ENCODE measurements at places on chromosomes 6 and 20. TPM values are rescaled to one million over a fixed set of nuclear protein-coding genes. Genes with fewer than 3 reads are reported as not detected.

Gene MED23
- 14.8 TPM for total RNA-seq

Gene NKAPL
- not detected for total RNA-seq

DNA sequence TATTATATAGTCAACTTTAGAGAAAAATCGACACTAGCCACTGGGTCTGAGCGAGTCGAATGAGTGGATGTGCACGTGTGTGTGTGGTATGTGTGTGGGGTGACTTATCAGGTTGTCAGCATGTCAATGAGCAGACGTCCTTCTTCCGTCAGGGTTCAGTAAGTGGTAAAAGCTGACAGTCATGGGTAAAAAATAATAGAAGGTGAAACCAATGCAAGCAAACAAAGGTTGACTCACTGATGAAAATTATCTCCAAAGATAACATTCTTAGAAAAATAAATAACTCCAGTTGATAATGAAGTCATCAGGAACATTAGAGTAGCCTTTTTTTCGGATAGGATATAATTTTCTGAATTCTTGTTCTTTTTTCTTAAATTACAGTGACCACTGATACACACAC is 243.8 kb upstream of the FOXQ1 start:
- peak; percentile 44 for DNase-seq

DNA sequence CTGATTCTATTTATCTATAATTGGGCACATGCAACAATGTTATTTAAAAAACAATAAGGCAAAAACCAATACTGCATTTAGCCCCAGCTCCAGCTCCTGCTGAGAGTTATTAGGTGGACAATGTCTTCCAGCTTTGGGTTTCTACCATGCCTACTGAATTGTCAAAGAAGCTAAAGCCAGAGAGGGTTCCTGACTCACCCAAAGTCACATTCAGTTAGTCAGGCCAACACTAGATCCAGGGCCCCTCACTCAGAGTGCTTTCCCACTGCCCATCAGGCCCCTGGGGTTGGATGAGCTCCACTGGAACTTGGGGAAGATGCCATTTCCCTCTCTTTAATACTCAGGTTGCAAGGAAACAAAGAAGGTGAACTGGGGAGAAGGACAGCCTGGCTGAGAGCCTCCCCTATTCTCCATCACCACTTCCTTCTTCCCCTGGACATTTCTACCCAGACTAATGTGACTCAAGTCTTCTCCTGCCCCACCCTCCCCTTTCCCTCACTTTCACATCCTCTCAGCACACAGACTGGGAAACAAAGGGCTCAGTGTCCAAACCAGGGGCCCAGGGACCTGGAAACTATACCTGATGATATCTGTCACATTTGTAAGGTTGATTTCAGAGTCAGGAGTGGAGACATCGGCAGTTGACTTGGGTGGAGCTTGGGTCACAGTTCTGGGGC is 6.0 kb downstream of the TREM1 start:
- DNase-seq, result no peak

Gene GRM4
- total RNA-seq, result not detected

Gene PDYN
- total RNA-seq, result not detected

- DNase-seq, result no peak
Measured at GRCh38 chr6:6685249-6686040, 96.9 kb downstream of the LY86 start.

- peak; percentile 76 for DNase-seq
Measured at GRCh38 chr6:70398783-70399728, 14.3 kb upstream of the FAM135A start.

- DNase-seq, result no peak
Measured at GRCh38 chr6:45704056-45704800, 311.4 kb downstream of the CLIC5 start.

Gene HUS1B
- 1.2 TPM for total RNA-seq

GRCh38 chr20:39453890-39454289 is 491.7 kb downstream of the DHX35 start:
- no peak for DNase-seq

DNA sequence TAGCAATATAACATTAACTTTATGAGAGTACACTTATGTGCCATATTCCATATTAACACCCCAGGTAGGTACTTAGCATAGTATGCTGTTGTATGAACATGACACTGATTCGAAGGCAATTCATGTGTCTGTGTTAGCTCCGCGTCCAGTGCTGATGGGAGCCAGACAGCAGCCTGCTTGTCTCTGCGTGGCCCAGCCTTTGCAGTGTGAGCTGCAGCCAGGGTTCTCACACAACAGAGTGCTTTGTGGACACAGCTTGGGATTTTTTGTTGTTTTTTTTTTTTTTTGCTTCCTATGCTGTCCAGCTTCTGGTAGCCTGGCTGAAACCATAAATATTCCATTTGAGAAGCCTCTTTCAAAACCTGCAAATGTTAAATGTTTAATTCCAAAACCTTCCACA is 350.9 kb downstream of the SMOC2 start:
- DNase-seq, result no peak

- no peak for DNase-seq
Measured at GRCh38 chr6:52616059-52616690, 39.3 kb upstream of the TRAM2 start.

DNA sequence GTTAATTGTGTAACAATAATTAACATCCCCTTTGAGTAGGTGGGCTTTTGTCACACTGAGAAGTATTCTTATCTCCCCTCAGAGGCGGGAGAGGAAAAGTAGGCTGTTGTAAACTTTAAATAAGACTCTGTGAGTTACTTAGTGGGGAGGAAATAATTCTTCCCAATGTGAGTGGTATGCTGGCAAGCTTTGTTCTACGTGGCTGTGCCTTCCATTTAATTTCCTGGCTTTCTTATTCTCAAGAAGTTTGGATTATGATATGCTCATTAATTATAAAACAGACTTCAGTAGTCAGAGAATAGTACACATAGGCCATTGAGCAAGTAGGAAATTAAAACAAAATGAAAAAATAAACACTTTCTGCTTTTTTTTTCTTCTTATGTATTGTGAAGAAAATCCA is 19.1 kb downstream of the ADGRB3 start:
- no peak for DNase-seq

Gene ADAM33
- total RNA-seq, result not detected

DNA sequence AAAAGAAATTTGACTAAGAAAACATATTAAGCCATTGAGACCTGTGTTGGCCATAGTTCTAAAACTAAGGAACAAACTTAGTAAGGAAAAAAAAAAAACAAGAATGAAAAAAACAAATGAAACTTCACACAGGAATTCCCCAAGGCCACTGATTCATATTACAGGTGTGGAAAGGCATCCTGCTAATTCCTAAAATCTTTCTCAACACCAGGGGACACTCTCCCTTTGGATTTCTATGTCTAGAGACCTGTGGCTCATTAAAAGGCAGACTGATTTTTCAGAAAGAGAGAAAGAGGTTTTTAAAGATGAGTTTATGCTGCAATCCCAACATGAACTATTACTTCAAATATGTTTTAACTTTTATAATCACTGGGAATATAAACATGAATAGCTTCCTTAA is at the start of gene OR12D1:
TSS of gene OR12D1 (plus strand) at position 341 of the 400 bp plus-strand sequence.
- DNase-seq, result peak; percentile 24

DNA sequence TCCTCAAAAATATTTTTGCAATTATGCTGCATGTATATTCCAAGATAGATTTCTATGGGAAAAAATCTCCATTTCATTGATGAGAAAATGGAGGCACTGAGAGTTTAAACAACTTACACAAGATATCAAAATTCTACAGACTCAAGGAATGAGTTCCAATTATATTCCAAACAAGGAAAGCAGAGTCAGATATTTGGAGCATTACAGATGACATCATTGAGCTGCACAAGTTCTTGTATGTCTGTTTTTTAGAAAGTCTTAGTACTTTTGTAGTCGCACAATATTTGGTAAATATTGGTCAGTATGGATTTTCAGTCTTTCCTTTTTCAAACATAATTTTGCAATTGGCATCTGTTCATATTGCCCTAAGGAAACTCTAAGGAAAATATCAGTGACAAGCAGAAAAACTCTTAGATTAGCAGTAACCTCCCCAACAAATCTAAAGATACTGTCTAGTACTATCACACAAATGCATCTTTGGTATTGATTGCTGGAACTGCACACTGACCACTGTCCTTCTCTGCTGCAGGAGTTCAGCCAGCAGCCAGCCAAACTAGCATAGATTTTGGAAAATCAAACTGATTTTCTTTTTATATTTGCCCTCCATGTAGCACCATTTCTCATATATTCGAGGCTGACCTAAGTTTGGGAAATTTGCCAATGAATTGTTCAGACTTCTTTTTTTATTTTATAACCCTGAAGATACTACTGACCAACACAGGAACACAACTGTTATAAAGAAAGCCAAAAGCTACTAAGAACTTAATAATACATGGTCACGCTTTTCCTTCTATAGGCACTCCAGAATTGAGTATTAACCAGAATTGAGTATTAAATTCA is 51.7 kb upstream of the TBX18 start:
- DNase-seq, result no peak

DNA sequence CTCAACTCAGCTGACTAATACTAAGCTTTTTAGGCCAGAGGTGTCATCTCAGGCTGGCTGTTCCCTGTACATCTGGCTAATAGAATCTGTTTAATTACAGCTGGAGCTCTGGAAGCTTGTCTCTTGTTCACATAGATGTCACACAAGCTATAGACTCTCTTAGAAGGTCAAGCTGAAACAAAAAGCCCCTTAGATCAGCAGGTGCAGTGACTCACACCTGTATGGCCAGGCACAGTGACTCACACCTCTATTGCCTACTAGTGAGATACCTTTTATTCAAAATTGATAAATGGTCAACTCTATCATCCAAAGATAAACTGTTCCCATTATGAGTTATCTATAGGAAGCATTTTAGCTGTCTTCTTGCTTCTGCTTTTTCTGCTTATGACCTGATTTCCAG is 29.9 kb upstream of the MTHFD1L start:
- DNase-seq, result no peak

DNA sequence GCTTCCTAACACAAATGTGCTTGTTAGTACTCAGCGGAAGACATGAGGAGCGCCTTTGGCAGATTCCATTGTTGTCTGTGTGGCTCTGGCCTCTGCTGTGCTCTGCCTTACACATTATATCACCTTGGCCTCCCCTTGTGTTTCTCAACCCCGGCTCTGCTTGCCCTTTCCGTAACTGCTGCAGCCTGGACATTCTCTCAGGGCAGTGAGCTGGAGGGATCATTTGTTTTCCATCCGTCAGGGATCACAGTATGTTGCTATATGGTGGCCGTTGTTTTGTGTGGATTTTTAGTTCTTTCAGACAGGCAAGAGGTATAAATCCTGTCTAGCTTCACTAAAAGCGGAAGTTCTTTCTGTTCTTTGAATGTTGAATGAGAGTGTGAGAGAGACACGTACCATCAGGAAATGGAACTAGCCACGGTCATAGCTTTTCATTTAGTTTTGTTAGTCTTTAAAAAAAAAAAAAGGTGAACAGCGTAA is 175.1 kb downstream of the JARID2 start:
- no peak for DNase-seq

DNA sequence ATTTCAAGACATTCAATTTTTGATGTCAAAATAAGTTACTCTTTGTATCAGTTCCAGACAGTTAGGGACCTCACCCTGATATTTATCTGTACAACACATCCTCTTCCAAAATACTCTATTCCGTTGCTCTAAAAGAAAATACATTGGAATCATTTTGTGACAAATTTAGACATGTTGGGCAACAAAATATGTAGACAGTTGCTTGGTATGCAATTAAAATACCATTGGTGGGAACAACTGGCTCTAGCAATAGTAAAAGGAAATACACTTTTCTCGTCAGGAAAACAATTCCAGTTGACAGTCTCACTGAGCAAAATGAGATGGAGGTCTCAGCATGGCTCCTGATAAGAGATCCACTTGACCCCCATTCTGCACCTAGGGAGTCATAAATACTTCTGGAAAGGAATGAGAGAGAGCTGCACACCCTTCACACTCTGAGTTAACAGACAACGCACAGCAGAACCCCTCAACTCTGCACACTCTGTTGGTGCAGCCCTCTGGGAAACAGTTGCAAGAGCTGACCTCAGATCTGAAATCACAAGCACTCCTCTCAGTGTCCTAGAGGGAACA is 171.3 kb upstream of the NT5E start:
- DNase-seq, result no peak

GRCh38 chr6:1819007-1819406 is 209.3 kb downstream of the FOXC1 start:
- DNase-seq, result no peak
